ENCODE measurements at places on chromosomes 7 and 10.

DNA sequence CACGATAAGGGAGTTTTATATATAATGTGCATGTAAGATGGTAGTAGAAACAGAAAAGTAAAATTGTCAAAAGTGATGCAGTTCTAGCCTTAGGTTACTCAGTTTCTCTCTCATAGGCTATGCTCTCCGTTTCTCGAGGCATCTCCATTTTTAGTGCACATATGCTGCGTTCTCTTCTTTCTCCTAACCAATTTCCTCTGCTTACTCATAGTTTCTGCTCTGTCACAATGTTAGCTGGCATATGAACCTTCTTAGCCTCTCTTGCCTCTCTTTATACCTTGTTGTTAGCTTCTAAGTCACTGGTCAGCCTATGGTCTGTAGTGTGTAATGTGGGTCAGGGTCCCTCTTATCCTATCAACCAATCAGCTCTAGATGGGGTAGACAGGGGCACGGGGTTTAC is 280.6 kb upstream of the ETV1 start:
- no peak for DNase-seq

DNA sequence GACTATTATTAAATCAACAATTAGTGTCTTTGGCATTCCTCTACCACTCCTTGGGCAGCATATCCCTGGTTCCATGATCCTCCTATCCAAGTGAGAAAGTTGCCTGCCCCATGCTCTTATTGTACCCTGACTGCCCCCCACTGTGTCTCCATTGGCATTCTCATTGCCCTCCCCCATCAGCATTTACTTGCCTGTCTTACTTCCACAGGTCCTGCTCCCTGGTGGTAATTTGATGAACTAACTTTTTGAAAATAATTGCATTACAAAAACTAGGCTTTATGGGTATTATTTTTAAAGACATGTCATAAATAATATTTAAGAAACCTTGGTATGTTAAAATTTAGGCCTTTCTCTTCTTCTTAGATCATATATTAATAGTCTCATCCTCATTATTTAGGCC is 346.4 kb downstream of the PCLO start:
- DNase-seq: no peak

DNA sequence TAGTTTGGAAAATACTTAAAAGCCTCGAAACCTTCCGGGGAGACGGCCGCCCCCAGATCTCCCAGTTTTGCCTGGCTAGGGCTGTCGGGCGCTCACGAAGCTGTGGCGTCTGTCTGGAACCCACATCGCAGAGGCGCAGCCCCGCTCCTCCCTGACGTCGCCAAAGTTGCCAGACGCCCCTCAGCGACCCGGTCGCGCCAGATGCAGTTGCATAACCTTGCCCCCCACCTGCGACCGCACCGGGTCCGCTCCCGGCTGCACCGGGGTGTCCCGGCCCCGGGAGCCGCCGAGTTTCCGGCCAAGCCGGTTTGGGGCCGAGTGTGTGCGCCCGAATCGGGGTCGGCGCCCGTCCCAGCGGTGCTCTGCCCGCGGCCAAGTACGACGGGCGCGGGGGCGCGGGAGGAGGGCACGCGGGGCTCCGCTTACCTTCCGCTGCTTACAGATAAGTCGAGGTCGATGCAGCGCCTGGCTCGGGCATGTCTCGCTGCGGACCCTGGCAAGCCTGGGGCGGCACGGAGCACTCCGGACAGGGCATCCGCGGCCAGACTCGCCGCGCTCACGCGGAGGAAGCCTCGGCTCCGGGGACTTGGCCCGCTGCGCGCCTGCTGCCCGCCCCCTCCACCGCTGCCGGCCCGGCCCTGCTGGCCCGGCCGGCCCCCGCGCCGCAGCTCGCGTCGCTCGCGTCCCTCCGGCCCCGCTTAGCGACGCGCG is 665 bp downstream of the INSYN2A start:
- no peak for DNase-seq

GRCh38 chr10:98402478-98402877 is 12.5 kb downstream of the PYROXD2 start:
- no peak for DNase-seq

DNA sequence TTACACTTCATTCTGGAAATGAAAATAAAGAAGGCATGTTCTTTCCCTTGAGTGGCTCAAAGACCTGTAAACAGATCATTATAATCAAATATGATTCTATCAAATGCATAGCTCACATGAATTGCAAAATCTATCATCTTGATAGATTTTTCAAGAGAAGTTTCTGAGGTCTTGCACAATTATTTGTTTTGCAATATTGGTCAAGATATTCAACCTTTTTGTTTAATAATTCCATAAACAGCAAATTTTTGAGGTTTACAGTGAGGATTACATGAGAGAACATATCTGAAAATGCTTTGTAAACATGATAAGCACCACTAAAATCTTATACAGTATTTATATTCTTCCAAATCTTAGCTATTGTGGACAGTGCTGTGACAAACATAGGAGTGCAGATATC is 160.8 kb downstream of the HDAC9 start:
- no peak for DNase-seq

DNA sequence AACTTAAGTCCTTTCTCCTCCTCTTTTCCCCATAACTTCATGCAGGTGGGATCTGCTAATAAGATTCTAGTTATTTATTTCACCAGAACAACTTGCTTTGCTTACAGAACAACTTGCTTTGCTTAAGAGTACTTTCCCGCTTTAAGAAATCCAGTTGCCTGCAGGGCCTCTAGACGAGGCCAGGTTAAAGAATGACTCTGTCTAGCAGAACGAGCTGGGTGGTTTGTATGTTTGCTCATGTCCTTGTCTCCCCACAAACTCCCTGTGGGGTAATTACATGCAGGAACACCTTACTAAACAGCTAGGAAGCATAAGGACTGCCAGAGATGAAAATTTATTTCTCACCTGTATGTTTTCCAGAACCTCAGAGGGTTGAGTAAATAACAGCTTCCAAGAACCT is 8.8 kb upstream of the FZD8 start:
- DNase-seq: no peak

- no peak for DNase-seq
These were observed 279.0 kb downstream of the OTUD1 start for GRCh38 chr10:23717913-23718312.

GRCh38 chr10:22900841-22901601 is 26.8 kb upstream of the ARMC3 start:
- DNase-seq: no peak

DNA sequence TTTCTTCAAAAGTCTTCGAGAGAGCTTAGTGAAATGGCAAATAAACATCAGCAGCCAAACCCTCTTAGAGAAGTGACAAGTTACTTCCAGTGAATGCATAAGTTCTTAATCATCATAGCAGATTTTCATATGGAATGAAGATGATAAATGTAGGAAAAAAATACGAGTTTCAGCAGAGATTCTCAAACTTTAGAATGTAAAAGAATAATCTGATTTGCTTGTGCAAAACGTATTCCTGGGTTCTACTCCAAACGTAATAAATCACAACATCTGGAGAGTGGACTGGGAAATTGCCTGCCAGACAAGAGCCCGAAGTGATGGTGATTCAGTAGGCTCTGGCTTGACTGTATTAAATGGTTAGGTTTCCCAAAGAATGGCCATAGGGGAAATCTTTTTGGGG is 62.2 kb downstream of the AKR1E2 start:
- DNase-seq: no peak

- peak; percentile 81 for DNase-seq
These were observed 42.7 kb downstream of the LDB3 start for GRCh38 chr10:86710987-86711512.

GRCh38 chr10:131655101-131655849 is 245.5 kb upstream of the PPP2R2D start:
- no peak for DNase-seq

DNA sequence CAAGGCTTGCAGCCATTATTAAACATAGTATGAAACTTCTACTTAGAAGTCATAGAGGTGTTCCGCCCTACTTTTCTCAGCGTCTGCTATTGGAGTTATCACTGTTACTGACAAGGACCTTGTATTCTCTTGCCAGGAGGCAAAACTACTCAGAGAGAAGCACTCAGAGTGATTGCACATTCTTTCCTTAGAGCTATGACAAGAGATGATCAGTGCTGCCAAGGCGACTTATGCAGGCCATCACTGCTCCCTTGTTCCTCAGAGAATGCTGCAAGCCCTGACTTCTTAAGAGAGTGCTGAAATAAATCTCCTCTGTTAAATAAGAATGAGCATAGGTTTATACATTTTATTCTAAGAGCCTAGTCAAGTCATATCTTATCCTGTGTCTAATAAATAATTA is 534.6 kb upstream of the PHF14 start:
- DNase-seq: no peak

DNA sequence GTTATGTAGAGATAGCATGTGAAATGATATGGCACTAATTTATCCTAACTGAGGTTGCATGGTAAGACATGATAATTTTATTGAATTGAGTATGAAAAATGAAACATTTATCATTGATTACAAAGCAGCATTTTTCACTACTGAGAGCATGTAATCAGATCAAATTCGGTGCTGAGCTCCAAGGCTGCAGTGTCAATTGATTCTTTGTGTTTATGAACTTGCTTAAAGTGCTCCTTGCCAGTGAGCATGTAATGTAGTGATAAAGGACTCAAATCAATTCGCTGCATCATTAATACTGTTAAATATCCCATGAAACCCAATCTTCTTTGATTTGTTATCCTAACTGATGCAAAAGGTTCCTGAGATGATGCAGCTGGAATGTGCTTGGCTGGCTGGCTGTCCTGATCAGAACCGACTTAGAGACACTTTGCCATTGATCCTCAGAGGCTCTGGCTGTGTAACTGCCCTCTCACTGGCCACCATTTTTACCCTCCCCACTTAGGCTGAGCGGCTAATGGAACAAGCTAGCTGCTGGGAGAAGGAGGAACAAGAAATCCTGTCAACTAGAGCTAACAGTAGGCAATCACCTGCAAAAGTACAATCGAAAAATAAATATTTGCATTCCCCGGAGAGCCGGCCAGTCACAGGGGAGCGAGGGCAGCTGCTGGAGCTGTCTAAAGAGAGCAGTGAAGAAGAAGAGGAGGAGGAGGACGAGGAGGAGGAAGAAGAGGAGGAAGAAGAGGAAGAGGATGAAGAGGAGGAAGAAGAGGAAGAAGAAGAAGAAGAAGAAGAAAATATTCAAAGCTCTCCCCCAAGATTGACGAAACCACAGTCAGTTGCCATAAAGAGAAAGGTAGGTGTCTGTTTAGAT is 89.8 kb upstream of the SAMD8 start:
- no peak for DNase-seq

- no peak for DNase-seq
These were observed 244.1 kb downstream of the PTPRN2 start for GRCh38 chr7:158343526-158343925.

DNA sequence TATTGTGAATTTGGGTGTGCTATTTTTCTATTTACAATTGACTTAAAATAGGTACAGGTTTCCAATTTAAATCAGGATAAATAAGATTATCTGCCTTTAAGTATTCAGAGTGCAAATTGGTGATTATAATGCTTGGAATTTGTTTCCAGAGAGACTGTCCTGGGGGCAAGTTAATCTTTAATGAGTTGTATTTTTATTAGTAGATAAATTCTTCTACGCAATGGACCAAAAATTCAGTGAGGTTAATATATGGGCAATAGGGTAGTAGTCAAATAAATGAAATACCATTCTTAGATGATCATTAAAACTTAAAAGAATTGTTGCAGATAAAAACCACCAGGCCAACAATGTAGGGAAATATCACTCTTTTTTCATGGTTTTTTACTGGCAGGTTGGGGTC is 3.4 kb downstream of the BICC1 start:
- DNase-seq: no peak

- no peak for DNase-seq
These were observed 9.5 kb upstream of the C10orf95 start for GRCh38 chr10:102460836-102461186.

DNA sequence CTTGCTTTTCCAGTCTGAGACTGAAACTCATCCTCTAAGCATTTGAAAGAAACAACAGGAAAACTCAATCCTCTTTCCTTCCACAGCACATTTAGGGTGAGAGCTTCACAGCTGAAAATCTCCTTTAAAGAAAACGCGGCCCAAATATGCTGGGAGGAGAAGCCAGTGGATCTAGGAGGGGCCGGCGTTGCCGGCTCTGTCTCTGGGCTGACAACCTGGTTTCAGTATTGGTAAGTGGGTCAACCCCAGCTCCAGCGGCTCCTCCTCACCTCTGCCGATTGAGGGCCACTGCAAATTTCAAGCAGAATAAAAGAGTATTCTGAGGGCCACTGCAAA is 75.3 kb upstream of the CPXM2 start:
- no peak for DNase-seq

GRCh38 chr7:155846156-155846555 is 33.9 kb upstream of the SHH start:
- DNase-seq: no peak

- no peak for DNase-seq
These were observed 306.1 kb downstream of the DGKB start for GRCh38 chr7:14596421-14596820.

DNA sequence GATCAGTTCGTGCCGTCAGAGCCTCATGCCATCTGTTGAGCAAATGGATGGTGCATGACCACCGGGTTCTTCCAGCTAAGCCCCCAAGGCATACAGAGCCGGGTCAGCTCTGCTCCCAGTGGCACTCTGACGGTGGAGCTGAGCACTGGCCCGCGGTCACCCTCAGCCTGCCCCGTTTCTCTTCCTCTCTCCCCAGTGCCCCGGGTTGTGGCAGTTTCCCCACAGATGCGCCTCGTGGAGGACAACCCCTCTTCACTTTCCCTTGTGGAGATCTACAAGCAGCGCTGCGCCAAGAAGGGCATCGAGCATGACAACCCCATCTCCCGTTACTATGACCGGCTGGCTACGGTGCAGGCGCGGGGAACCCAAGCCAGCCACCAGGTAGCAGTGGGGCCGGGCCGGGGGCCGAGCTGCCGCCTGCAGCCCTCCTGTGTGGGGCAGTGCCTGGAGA is 129.9 kb downstream of the TRRAP start:
- no peak for DNase-seq

DNA sequence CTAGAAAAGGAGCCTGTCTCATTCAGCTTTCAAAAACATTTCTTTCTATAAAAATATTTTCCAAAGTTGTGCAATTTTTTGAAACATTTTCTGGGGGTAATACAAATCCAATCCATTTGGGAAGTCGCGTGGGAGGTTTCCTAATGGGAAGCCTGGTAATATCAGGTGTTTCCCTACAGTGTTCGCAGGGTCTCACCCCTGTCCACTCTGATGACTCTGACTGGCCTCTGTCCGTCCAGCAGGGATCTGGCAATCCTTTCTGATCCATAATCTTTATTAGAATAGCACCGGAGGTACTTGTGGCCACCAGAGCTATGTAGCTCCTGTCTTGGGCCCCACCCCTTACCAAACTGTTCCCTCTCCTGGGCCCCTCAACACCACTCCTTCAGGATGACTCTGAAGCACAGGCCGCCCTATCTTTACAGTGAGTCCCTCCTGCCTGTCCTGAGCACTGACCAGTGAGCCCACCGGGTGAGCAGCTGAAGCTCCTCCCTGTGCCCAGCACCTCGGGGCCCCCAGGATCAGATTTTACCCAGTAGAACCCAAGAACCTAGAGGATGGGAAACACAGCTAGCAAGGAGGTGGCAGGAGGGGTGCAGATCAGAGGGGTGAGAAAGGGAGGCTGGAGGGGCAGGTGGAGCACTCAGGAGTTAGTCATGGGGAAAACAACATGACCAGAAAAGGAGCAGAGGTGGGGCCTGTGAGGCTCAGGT is 84.8 kb downstream of the PTPRE start:
- DNase-seq: no peak

Data from activated CD4-positive, alpha-beta T cell treated with anti-CD3 and anti-CD28 coated beads, Interleukin-2, amount 50 U/mL, for 24 hours (primary cell).